ENCODE measurements at places on chromosomes 13 and 19.

- no peak for DNase-seq
Observed at GRCh38 chr13:50580684-50581305, 262.7 kb downstream of the DLEU7 start.

GRCh38 chr13:111902726-111903125 lies 164.2 kb upstream of the SOX1 start:
- DNase-seq, result no peak

- no peak for DNase-seq
Observed at GRCh38 chr19:19304186-19304965, 15.9 kb downstream of the SUGP1 start.

GRCh38 chr13:98508280-98508679 lies 68.6 kb downstream of the STK24 start:
- DNase-seq, result no peak

DNA sequence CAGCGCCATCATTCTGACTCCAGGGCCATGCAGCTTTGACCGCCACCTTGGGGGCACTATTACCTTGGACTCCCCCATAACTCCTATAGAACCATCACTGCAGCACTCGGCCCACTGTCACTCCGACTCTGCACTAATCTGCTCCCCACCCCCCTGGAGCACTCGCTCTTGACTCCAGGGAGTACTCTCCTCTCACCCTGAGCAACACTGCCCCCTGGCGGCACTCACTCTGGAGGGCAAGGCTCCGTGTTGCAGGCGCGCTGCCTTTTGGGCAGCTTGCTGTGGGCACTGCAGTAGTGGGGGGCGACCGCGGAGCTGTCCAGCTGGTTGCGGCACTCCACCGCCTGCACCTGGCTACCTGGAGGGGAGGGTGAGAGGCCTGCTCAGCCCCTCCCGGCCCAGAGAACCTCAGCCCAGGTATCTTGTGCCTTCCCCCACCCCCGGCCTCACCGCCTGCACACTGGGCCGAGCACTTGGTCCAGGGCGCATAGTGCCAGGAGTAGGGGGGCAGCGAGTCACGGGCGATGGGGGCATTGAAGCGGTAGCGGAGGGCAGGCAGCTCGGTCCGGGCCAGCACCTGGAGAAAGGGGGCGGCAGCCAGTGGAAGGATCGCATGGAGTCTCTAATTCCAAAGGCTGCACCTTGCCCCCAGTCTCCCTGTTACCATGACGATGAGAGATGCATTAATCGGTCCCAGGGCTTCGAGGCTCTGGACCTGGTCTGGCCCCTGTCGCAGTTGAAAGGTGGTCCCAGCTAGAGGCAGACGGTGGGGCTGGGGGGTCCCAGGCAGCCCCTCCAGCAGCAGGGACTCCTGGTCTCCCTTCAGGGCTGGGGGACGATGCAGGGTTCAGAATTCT lies 8.9 kb upstream of the MYO1F start:
- DNase-seq, result peak; percentile 43

GRCh38 chr13:53020764-53021335 lies 7.8 kb upstream of the OLFM4 start:
- DNase-seq, result no peak

- DNase-seq, result no peak
Observed at GRCh38 chr19:38705197-38706019, 38.9 kb downstream of the CAPN12 start.

GRCh38 chr19:7637374-7638256 lies 705 bp downstream of the STXBP2 start:
- no peak for DNase-seq

GRCh38 chr13:99809926-99810325 lies 161.6 kb downstream of the ZIC5 start:
- no peak for DNase-seq

DNA sequence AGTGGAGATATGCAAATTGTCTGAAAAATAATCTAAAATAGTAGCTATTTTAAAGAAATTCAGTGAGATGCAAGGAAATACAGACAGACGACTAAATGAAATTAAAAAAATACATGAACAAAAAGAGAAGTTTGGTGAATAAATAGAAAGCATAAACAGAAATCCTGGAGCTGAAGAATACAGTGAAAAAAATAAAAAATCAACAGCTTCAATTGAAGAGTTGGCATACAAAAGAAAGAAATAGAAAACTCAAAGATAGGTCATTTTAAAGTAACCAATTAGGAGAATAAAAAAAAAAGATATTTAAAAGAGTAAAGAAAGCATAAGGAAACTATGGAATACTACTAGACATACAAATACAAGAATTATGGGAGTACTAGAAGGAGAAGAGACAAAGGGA lies 2191.5 kb upstream of the PCDH20 start:
- no peak for DNase-seq

GRCh38 chr13:87779426-87779825 lies 108.3 kb downstream of the SLITRK5 start:
- no peak for DNase-seq

- DNase-seq, result peak; percentile 25
Observed at GRCh38 chr19:5536337-5536894, 31.3 kb downstream of the TINCR start.

DNA sequence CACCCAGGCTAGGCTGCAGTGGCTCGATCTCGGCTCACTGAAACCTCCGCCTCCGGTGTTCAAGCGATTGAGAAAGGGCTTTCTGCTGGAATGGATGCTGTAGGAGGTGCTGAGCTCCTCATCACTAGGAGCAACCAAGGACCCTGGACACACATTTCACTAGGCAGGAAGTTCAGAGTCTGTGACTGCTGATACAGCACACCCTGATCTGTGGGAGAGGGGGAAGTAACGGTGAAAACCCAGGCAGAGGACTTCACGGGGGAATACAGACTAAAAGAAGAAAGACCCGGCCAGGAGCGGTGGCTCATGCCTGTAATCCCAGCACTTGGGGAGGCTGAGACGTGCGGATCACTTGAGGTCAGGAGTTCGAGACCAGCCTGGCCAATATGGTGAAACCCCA lies 11.9 kb upstream of the NOTCH3 start:
- DNase-seq, result no peak

- DNase-seq, result no peak
Observed at GRCh38 chr19:31351056-31351854, 2.0 kb upstream of the TSHZ3 start.

- no peak for DNase-seq
Observed at GRCh38 chr13:28442839-28443238, 52.1 kb downstream of the FLT1 start.

DNA sequence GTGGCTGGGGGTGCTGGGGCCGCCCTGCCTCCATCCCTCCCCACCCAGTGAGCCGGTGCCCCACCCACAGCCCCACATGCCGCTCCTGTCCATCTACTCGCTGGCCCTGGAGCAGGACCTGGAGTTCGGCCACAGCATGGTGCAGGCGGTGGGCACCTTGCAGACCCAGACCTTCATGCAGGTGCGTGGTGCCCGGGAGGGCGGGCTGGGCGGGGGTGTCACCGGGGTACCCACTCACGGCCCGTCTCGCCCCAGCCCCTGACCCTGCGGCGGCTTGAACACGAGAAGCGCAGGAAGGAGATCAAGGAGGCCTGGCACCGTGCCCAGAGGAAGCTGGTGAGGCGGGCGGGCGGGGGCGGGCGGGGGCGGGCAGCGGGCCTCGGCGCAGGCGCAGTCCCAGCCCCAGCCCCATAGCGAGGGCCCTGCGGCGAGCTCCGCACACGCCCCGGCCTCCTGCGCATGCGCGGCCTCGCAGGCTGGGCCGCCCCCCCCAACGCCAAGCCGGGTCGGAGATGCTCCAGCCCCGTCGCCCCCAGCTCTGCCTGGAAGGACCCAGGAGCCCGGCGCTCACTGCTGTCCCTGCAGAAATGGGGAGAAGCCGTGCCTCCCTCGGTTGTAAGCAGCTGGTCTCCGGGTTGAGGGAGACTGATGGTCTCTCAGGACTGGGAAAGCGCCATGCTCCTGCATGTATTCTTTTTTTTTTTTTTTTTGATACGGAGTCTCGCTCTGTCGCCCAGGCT lies 7.7 kb downstream of the ARHGAP45 start:
- DNase-seq, result peak; percentile 43

GRCh38 chr13:103358255-103358932 lies 292.2 kb upstream of the SLC10A2 start:
- DNase-seq, result no peak

DNA sequence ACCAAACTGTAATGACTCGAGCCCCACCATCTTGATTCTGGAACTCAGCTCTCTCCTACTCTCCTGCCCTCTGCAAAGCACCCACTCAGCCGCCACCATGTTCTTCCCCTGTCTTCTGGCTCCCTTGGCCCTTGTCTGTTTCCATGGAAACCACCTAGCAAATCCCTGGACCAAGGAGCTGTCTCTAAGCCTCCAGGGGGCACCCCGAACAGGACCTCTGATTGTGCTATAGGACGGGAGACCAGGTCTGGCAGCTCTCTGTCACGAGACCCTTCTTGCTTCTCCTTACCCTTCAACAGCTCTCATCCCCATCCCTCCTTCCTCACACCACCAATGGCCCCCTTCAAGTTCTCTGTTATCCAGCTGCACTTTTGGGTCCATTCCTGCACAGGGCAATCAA lies 277.7 kb upstream of the ZNF507 start:
- DNase-seq, result no peak

DNA sequence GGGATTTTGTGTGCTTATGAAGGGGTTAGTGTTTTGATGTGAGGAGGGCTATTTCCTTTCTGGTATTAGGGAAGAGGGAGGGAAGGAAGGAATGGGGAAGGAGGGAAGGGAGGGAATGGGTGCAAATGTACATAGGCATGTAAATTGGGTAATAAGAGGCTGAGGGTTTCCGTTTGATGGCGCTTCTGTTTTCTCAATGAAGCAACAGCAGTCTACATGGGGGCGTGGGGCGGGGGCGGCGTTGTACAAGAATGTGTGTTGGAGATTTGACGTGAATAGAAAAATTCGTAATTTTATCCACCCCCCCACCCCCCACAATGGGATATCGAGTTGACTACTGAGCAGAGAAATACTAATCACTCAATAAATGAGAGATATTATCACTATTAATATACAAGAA lies 52.5 kb downstream of the PDS5B start:
- no peak for DNase-seq

DNA sequence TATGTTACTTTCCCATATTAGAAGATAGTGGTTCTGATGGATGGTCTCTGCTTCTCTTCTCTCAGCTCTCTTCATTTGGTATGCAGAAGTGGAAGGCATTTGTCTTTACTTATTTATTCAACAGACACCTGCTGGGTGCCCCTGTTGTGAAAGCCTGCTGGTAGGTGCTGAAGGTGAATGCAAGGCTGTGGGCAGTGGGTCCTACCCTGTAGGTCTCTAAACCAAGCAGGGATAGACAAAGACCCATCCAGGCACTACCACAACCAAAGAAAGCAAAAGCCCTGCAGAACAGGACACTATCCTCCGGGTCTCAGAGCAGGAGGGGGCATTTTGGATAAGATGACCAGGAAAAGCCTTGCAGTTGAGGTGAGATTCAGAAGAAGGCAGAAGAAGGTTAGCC lies 106.1 kb downstream of the STARD13 start:
- DNase-seq, result no peak

DNA sequence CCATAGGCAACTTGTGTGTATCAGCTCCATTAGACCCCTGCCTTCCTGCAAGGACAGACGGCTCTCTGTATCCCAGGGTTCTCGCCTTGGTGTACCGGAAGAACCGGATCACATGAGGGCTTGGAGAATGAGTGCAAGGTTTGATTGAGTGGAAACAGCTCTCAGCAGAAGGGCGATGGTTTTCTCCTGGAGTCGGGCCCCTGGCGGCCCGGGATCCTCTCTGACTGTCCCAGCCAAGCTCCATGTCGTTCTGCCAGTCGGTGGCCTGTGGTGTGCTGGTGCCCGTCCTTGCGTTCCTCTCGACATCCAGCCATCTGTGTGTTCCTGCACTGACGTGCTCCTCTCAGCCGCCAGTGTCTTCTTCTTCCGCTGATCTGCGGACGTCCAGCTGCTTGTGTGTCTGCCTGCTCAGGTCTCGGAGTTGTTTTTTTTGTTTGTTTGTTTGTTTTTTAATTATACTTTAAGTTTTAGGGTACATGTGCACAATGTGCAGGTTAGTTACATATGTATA lies 16.1 kb downstream of the LILRB1 start:
- DNase-seq, result no peak

GRCh38 chr13:56986121-56986520 lies 154.6 kb upstream of the PRR20A start:
- DNase-seq, result no peak

- no peak for DNase-seq
Observed at GRCh38 chr13:109074436-109074835, 445.0 kb downstream of the MYO16 start.

- no peak for DNase-seq
Observed at GRCh38 chr19:47002106-47002766, 17.4 kb upstream of the NPAS1 start.

- peak; percentile 44 for DNase-seq
Observed at GRCh38 chr19:10936661-10937084, 8.1 kb downstream of the TIMM29 start.

GRCh38 chr19:54133957-54134590 lies 3.5 kb upstream of the CNOT3 start:
- no peak for DNase-seq

GRCh38 chr19:57954996-57955395 lies 7.5 kb upstream of the ZNF256 start:
- no peak for DNase-seq

DNA sequence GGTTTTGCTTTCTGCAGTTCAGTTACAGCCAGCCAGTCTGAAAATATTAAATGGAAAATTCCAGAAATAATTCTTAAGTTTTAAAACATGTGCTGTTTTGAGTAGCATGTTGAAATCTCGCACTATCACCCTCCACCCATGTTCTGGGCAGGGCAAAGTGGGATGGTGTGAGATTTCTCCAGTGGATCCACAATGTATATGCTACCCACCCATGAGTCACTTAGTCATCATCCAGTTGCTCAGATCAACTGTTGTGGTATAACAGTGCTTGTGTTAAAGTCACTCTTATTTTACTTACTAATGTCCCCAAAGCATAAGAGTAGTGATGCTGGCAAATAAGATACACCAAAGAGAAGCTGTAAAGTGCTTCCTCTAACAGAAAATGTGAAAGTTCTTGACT lies 56.4 kb downstream of the CYSLTR2 start:
- DNase-seq, result no peak

DNA sequence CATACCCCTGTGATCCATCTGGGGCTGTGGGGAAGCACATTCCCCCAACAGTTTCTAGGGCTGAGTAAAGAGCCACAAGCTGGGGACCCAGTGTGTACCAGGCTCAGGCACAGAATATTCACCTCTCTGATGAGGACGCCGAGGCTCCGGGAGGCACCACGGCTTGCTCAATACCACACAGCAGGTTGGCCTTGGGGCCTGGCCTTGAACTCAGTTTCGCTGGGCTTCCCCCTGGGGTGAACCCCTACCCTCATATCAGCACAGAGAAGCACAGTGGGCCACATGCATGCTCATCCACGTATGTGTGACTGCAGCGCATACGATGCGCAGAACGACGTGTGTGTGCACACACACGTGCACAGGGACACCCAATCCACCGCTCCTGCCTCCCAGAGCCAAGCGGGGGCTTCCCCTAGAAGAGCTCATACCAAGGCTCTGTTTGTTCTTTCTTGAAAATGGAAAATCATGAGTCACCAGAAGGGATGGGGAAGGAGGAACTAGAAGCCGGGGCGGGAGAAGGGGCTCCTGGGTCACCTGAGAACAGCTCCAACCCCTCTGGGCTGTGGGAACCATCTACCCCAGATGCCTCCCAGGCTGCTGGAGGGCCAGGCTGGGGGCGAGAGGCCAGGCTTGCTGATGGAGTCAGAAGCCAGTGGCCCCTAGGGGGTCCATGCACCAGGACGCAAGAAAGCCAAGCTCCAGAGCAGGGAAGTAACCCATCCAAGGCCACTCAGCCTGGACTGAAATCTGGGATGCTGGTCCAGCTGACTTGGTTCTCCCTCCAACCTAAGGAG lies 4.9 kb upstream of the PDE4C start:
- no peak for DNase-seq
